ENCODE measurements at places on chromosomes 2 and 18.

GRCh38 chr2:148459377-148459778 lies 185.2 kb upstream of the EPC2 start:
- DNase-seq: no peak

DNA sequence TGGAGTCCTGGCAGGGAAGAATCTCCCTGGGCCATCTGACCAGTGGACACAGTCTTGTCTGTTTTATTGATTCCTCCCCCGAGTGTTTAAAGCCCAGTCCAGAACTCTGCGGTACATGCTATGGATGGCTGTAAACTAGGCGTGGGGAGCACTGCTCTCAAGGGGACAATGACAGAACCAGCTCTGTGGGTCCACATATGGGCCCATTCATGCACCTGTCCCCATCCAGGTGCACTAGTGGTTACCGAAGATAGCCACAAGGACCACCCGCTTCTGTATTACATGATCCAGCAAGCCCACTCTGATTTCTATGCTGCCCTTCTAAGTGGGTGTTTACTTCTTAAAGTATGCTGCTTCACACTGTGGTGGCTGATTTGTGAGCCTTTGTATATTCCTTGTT lies 21.0 kb downstream of the CHST10 start:
- DNase-seq: no peak

GRCh38 chr18:43060020-43060419 lies 55.5 kb downstream of the RIT2 start:
- no peak for DNase-seq

- DNase-seq: no peak
Measured at GRCh38 chr2:40550085-40550484, 98.2 kb upstream of the SLC8A1 start.

GRCh38 chr18:78528411-78529258 lies 451.0 kb upstream of the SALL3 start:
- DNase-seq: no peak

GRCh38 chr2:181723731-181724130 lies 43.4 kb upstream of the NEUROD1 start:
- no peak for DNase-seq

DNA sequence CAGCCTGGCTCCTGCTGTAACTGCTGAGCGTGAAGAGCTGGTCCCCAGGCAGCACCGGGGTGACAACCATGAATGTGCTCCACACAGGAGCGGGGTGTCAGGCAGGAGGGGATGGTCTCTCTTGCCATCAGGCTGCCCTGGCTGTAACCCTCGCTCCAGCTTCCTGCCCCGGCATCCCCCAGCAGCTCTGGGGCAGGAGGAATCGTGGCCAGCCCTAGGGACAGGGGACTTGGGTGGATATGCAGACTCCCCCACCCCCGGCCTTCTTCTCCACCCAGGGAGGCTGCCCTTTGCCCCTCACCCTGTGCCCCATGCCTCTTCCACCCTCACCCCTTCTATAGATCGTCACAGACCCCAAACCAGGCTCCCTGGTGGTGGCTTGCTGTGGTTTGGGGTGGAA lies 69.4 kb upstream of the SMAD7 start:
- DNase-seq: no peak

DNA sequence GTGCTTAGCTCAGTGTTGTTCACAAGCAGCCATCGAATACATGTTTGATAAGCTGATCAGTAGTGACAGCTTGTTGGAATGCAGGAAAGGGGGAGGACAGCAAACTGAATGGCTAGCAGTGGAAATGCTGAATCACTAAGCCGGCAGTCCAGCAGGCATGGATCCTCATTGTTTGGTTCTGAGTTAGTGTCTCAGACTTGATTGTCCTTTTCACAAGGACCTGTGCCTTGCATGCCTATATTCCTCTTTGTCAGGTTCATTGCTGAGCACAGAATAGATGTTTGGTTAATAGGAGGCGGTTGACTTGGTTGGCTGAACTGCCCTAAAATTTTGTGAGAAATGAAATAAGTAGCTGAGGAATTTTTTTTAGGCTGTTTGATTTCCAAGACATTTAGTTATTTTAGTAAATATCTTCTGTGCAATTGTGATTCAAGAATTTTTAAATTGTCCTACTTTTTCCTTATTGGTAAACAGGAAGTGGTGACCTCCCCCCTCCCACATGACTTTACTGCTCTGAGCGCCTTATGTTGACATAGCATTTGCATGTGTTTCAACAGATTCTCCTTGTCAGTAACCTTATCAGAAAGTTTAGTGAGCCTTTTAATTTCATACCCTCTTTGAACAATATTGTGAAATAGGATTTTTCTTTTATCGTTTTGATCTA lies 21.4 kb upstream of the STON1 start:
- DNase-seq: peak; percentile 78

- DNase-seq: no peak
Measured at GRCh38 chr2:132403146-132403545, 13.5 kb upstream of the GPR39 start.

- DNase-seq: peak; percentile 54
Measured at GRCh38 chr18:26405190-26405801, 143.1 kb downstream of the KCTD1 start.

GRCh38 chr2:224401641-224402342 lies at the start of gene FAM124B:
Gene FAM124B, minus strand, starts transcription at chr2:224402107. Its CDS starts 339 bp downstream, at chr2:224401768.
- DNase-seq: peak; percentile 88

DNA sequence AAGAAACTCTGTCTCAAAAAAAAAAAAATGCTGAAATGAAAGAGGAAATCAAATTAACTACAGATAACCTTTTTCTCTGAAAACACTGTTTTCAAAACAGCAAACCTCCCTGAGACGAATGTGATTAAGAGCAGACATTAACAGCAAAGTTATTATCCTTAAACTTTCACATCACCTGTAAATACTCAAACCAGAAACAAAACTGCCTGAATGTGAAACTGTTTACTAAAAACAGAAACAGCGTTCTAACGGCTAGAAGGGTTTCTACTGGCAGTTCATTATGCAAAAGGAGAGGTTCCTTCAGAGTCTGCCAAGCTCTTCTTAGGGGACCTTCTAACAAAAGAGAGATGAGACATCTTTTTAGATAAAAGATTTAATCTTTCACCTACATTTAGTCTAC lies 45.9 kb downstream of the PNO1 start:
- no peak for DNase-seq

DNA sequence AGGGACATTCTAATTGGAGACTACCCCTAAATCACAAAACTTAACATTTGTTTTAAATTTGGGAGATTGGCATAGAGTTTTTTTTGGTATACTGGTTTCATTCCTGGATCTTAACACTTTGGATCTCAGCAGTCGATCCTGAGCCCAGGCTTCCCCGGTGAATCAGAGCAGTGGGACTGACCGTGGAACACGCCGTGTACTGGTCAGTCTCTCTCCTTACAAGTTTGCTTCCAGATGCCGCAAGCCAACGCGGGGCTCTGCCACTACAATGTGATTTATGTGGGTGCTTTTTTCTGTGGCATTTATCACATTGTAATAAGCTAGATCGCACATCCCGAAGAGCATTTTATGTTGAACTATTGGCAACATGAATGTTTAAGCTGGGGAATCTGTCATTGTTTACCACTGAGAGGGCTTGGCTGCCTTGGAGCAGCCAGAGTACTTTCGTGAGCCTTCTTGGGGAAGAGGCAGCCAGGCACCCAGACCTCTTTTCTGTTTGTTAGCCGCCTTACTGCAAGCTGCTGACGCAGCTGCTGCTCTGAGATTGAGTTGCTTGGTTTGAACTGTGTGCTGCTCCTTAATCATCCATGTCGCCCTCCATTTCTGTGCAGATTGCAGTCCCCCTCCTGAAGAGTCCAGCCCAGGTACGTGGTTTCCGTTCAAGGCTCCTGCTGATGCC lies 49.3 kb downstream of the COA5 start:
- no peak for DNase-seq

DNA sequence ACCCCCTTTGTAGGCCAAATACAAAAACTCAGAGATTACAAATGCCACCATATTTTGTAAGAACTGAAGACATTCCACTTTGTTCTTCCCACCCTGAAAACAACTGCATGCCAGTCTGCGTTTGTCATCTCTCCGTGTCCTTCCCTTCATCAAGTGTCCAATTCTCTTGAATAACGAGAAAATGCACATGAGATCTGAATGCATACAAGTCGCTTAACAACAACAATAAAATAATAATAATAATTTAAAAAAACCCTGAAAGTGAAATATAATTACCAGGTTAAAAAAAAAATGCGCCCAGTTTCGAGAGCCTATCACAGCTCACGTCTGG lies 2.0 kb upstream of the SETBP1 start:
- DNase-seq: no peak

- no peak for DNase-seq
Measured at GRCh38 chr2:216504376-216504762, 5.7 kb downstream of the RPL37A start.

DNA sequence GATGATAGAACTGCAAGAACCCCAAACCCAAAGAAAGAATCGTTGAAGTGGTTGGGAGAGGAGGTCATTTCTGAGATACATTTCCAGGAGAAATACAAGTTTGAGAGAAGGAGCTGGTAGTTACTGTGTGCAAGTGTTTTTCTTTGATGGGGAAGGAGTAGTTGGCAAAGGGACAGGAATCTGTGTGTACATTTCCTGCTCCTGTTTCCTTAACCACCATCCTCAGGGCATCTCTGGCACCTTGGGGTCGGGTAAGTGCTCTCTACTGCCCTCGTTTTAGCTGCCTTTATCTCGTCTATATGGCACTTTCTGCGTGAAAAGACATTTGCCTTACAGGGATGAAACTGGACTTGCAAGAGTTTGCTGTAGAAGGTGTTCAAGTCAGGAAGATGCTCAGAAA lies 27.3 kb downstream of the CDC42EP3 start:
- DNase-seq: no peak

- no peak for DNase-seq
Measured at GRCh38 chr2:37543999-37544557, 127.4 kb downstream of the CDC42EP3 start.

All from OCI-M1 (cell line).